Right lobe of liver (tissue), 6 donors: ENCODE measurements at places on chromosomes 3 and 15.
A peak's percentile ranks its signal among the peaks of the same experiment; 100 is the strongest.

DNA sequence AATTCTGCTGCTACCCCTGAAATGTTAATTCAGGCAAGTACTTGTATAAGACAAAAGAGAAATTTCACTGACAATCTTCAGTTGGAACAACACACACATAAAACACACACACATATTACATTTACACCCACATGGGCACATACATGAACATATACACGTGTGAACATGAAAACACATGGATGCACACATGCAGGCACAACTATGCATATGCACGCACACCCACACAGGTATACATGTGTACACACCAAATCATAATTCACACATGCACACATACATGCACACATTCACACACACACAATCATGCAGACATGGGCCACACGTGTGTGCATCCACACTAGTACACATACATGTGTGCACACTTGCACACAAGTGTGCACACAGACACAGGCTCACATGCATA is 277.8 kb downstream of the OCA2 start:
- no peak for DNase-seq

DNA sequence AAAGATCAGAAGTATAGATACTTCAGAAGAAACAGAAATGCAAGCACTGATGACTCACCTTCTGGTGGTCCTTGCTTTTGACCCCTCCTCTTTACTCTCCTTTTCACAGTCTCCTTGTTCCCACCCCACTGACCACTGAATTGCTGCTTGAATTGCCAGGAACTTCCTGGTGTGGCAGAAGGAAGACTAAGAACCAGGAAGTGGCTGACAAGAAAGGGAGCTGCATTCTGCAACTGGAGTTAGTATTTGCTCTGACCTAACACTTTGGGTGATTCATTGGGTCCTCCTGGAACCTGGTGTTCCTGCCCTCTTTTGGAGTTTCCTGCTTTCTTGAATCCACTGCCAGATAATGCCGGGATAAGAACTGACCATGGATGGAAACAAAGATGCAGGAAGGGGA is 23.0 kb downstream of the KY start:
- no peak for DNase-seq

DNA sequence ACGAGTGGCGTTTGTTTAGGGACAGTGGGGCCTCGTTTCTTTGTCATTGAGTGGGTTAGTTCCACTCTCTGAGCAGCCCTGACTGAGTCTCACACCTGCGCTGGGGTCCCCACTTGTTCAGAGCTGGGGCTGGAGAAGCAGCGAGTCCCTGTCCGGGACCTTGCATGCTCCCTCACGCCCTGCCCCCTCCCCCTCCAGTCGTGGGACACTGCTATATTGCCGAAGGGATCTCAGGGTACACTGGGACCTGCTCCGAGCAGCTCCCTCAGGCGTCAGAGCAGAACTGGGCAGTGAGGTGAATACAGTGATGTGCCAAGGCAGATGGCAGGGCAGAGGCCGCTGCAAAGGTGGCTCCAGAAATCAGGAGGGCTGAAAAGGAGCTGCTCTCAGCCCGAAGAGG is 59.9 kb upstream of the KLF13 start:
- peak; percentile 53 for DNase-seq

DNA sequence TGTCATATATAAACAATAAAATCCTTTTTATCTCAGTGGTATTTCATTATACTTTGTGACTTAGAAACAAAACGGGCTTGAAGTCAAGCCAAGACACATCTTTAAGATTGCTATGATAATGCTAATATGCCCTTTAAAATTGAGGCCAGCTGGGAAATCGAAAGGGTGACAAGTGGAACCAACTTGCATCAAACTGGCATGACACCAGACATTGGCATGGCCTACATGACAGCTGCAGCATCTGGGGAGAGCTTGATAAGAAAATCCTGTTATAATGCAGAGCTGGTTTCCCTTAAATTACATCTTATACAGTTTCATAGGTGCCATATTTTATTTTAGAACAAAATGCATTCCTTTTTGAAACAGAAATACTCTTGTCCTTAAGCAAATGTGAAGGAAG is 325.2 kb downstream of the ZBBX start:
- no peak for DNase-seq

GRCh38 chr3:97979610-97980009 is 7.4 kb upstream of the RIOX2 start:
- DNase-seq, result no peak
